ENCODE measurements at places on chromosomes 5 and 9.

GRCh38 chr5:139481580-139482049 is 943 bp downstream of the STING1 start:
- DNase-seq, result no peak

DNA sequence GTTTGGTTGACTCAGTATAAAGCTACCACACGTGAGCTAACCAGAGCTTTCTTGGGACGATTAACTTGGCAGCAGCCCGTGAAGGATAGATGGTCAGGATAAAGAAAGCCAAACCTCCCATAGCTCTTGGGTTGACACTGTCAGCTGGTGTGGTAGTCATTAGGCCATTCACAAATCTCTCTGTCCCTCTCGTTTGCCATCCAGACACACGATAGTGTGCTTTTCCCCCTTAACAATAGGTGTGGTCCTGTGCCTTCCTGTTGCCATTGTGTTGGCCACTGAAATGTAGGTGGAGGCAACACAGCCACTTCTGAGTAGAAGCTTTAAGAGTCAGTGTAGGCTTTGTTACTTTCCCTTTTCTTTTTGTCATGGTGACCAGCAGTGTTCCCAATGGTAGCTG is 11.7 kb downstream of the OR13J1 start:
- no peak for DNase-seq

GRCh38 chr9:86804011-86804410 is 143.3 kb downstream of the GAS1 start:
- DNase-seq, result no peak

DNA sequence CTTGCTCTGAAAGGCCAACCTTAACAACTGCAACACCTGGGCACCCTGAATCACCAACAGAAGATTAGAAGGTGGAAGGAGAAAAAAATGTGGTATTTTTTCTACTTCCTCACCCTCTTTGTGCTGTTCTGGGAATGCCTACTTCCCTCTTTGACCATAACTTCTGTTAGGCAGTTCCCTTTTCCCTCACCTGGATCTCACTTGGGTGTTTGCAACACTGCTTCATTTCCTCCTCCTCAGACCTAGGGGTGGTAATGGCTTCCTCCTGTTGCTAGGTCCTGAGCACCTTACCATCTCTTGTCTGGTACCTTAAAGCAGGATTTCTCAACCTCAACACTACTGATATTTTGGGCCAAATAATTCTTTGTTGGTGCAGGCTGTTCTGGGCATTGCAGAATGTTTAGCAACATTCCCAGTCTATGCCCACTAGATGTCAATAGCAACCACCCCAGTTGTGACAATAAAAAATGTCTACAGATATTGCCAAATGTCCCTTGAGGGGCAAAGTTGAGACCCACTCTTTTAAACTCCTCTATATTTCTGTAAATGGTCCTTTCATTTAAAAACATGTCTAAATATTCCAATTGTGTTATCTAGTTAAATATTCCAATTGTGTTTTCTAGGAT is 300.0 kb upstream of the VLDLR start:
- no peak for DNase-seq

- no peak for DNase-seq
Measured at GRCh38 chr5:14851999-14852526, 19.5 kb downstream of the ANKH start.

GRCh38 chr5:54742417-54742891 is 224.9 kb downstream of the SNX18 start:
- no peak for DNase-seq

GRCh38 chr5:145160679-145161078 is 674.5 kb downstream of the PRELID2 start:
- DNase-seq, result no peak

DNA sequence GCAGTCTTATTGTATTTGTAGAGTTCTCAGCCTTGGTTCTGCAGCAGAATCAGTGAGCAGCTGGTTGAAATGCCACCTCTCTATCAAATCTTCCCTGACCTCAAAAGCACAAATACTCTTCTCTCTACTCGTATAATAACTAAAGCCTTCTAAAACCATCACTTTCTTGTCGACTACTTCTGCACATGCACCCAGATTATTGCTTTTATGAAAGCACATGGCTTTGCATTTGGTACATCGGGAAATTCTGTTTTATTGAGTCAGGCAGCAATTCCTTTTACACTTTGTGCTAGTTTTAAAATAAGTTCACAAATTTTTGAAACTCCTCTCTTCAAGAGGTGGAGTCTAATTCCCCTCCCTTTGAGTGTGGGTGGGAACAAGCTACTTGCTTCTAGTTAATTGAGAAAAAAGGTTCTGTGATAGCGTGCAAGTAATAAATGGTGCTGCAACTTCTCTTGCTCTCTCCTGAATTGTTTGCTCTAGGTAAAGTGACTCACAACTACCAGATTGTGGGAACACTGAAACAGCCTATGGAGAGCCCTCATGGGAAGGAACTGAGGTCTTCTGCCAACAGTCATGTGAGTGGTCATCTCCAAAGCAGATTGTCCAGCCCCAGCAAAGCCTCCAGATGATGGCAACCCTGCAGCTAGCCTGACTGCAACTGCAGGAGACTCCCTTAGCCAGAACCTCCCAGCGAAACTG is 66.0 kb upstream of the TAF1L start:
- DNase-seq, result no peak

GRCh38 chr5:65760504-65761275 is 38.7 kb downstream of the NLN start:
- DNase-seq, result no peak

DNA sequence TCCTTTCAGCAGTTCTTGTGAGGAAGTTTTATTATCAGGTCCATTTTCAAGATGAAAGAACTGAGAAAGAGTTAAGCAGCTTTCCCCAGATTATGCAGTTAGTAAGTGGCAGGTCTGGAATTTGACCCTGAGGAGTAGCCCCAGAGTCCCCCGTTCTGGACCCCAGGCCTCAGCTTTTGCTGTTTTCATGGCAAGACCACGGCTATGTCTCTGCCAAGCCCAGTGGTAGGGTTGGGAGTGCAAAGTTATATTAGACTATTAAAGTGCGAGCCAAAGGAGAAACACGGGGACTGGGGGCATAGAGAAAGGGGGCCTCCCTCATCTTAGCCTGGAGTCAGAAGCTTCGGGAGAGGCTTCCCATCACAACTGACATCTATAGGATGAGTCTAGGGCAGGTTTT is 19.3 kb upstream of the ORM1 start:
- no peak for DNase-seq

DNA sequence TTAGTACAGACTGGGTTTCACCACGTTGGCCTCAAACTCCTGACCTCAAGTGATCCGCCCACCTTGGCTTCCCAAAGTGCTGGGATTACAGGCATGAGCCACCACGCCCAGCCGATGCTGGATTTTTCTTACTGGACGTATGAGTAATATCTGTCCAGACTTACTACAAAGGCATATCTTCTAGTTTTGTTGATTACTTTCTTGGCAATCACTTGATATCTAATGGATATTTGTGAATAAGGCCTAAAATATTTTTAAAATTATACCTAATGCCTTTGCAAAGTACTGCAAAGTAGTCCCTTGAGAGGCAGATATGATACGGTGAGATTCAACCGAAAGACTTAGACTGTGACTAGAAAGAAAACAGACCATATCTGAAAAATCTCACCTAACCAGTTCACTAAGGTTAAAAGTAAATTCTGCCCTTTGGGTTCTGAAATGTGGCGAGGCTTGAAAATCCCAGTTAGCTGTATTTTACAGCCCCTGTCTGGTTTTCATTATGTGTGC is 152.1 kb downstream of the GNAQ start:
- no peak for DNase-seq

DNA sequence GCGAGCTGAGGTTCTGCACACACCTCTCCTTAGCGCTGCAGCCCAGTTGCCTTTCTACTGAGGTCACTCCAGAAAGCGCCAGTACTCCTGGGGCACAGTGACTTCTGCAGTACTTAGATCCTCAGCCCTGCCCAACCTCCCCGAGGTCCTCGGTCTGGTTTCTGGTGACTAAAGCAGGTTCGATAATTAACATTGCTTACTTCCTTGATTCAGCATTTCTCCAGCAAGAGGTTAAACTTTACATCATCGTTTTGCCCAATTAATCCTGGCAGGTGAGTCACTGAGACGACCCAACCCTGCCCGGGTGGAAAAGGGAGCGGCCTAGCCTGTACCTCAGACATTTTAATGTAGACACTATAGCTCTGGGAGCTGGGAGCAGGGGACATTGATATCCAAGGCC is 77.6 kb downstream of the PLAC8L1 start:
- DNase-seq, result no peak

- DNase-seq, result no peak
Measured at GRCh38 chr5:139634541-139634940, 13.6 kb upstream of the CXXC5 start.

DNA sequence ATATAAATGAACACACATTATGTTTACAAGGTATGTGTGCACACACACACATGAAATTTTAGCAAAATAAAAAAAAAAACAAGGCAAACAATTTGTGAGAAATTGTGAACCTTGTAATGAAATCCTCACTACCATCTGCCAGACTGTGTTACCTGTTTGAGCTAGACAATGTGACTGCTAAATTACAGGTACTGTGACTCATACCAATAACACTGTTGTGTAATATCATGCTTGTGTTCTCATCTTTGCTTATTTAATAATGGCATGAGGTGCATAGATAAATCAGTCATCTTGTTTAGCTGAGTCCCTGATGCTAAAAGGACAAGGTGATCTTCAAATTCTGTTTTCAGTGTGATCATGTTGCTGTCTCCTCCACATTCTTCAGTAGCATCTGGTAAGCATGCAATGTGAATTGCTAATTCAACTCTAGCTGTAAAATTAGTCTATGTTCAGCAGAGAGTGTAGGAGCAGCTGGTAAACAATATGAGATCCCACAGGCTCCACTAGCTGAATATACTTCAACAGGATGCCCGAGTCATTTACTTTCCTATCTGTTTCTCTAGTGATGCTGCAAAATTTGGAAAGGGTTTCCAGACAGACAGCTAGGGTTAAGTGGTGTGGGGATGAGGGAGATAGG is 966.3 kb upstream of the C9orf72 start:
- peak; percentile 58 for DNase-seq

DNA sequence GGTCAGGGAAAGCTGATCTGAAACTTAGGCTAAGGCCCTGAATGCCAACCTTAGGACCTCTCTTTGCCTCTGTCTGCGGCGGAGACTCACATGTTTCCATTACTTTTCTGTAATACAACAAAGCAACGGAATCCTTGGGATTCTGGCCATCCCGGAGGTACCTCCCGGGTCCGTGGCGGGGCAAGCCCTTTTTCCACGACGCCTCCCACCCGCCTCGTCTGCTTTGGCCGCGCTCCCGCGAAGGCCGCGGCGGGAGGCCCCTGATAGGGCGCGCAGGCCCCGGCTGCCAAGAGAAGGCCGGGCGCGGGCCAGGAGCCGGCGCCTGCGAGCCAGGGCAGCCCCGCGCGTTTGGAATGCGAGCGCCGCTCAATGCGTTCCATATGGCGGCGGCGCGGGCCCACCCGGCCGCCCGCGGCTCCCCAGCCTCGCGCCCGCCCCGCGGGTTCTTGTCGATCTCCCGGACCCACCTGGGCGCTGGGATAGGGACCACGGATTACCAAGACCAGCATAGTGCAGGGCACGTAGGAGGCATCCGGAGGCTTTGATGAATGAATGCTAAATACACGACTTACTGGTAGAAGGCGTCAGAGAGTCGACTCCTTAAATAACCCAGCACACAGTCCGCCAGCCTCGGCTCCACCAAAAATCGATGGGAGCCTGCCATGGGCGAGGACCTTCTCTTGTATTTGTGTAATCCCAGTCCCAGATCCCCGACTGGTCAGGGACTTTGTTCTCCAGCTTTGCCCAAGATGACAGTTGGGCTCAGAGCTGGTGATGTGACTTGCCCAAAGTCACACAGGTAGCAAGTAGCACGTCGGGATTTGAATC is 17.5 kb upstream of the PHF19 start:
- no peak for DNase-seq

DNA sequence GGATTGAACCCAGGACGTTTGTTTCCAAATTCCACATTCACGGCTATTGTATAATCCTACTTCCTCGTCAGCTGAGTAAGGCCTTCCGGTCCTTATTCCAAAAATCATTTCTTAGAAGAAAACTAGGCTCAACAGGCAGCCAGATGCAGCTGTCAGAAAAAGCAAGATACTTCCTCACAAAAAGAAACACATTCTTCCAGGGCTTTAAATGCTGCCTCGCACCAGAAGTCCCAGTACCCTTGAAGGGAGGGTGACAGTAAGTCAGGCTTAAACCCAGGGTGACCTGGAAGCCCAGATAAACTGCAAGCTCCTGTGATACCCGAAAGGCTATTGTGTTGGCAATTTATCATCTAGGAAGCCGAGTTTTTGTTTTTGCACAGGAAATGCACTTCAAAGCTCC is 414.0 kb downstream of the NFIB start:
- no peak for DNase-seq

- no peak for DNase-seq
Measured at GRCh38 chr5:12217039-12217438, 312.8 kb upstream of the CTNND2 start.

- DNase-seq, result no peak
Measured at GRCh38 chr9:131587906-131588305, 42.6 kb downstream of the PRRT1B start.

- no peak for DNase-seq
Measured at GRCh38 chr5:180611140-180611850, 20.0 kb upstream of the SCGB3A1 start.

DNA sequence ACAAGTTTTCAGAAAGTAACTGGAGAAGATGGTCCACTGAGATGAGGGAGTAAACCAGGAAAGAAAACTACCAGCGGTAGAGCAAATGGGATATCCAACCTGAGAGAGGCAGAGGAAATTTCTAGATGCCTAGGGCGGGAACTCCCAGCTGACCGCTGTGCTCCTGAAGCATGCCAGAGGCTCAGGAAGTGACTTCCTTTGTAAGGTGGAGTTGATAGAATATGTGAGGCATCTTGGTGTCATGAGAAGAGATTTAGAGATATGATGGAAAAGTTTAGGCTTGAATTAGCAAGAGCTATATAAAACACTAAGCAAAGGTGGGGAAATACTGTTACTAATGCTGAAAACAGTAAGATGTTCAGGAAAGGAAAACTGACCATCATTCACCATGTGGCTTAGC is 124.1 kb downstream of the C9orf152 start:
- DNase-seq, result no peak

GRCh38 chr5:66426259-66427138 is 169.7 kb upstream of the MAST4 start:
- DNase-seq, result no peak

DNA sequence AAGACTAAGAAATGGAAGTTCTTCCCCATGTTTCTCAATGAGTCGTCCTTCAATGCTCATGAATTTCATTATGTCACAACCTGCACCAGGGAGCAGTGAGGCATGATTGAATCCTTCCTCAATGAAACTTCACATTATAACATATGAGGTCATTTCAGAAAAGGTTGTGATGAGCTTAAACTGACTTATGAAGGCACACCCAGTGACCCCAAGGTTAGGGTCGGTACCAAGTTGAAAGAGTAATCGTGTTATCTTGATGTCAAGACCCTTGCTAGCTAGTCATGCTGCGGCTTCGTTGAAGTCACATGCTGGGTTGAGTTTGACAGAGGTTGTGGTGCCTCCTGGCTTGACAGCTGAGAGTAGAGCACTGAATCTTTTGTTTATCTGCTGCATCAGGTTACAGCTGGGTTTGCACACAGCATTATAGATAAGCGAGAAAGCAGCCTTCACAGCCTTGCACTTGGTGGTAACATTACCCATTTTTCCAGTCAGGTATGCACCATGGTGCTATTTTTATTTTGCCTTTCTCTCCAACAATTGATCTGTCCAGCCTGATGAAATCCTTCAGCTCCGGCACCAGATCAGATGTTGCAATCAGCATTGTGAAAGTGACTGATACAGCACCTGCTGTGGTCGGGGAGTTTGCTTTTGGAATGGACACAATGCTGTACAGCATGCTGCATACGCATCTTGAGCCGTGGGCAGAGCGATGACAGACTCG is 133.2 kb downstream of the ERCC6L2 start:
- no peak for DNase-seq
